ENCODE measurements at places on chromosomes 13 and 19.

DNA sequence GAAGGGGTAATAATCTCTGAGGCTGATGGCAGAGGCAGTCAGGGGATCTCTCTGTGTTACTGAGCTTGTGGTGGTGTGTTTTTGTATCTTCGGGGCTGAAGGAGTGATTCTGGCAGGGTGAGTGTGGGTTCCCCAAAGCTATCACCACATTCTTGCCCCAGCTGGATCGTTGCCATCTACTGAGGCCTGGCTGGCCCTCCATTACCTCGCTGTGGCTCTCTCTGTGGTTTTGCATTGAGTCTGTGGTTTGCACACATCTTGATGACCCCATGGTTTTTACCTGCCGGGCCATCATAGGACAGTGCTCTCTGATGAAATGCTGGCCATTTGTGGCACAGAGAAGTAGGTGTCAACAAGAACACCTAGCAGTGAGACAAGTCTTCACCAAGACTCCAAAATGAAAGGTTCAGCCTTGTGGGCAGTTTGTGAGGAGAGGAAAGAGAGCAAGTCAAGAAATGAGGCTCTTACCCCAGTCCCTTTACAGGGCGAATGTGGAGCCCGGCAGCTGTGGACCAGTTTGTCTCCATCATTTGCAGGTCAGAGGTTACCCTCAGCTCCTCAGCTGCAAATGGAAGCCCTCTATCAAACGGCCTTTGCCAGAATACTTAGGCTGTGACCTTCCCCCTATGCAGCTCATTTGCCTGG, 69.0 kb upstream of the NPAS1 start:
- no peak for ATAC-seq

- ATAC-seq = no peak
These were observed 1.8 kb downstream of the F2RL3 start for GRCh38 chr19:16890461-16891184.

GRCh38 chr19:46021531-46022041, 1.3 kb downstream of the PGLYRP1 start:
- ATAC-seq = no peak

GRCh38 chr13:101579281-101579802, 126.9 kb downstream of the ITGBL1 start:
- ATAC-seq = peak; percentile 36

DNA sequence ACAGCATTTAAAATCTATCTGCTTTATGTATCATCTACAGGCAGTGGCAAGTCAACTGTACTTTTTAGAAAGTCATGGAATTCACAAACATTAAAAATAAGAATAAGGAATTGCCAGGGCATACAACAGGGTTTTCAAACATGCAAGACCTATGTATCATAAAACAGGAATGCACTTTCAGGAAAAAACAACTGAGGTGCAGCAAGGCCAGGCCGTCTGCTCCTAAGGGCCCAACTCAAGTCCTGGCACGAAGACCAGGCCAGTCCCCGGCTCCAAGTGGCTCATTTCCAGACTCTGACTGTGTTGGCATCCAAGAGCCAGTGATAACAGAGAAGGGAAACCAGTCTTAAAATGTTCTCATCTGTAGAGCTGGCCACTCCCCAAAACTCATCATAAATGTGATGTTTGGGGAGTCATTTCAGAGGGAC, 7.1 kb downstream of the RFX2 start:
- ATAC-seq = no peak

- ATAC-seq = peak; percentile 96
These were observed 840.2 kb downstream of the UQCRFS1 start for GRCh38 chr19:28372576-28373247.

All from motor neuron (in vitro differentiated cells).